ENCODE measurements at places on chromosomes 1 and 21.

GRCh38 chr1:198749279-198749678 lies 110.4 kb downstream of the PTPRC start:
- no peak for DNase-seq

DNA sequence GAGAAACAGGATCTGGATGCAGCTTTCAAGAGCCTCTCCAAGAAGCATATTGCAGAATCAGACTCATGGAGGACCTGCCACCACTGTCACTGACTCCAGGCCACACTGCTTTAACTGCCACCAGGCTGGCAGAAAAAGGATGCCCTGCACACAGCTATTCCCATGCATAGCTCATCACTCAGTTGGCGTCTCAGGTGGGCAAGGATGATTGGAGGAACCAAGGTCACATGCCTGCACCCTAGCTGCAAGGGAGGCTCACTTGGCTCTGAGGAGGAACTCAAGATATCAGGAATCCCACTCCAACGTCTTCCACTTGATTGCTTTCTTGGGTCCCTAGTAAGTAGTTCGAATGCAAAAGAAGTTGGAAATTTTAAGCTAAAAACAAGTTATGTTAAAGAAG lies 19.6 kb upstream of the SPOCD1 start:
- DNase-seq: no peak

GRCh38 chr1:3638027-3638426 lies 11.9 kb downstream of the WRAP73 start:
- DNase-seq: no peak

- DNase-seq: no peak
Observed at GRCh38 chr21:34999397-34999941, 49.6 kb downstream of the RUNX1 start.

GRCh38 chr1:187853505-187853904 lies 1024.8 kb downstream of the PLA2G4A start:
- DNase-seq: no peak

DNA sequence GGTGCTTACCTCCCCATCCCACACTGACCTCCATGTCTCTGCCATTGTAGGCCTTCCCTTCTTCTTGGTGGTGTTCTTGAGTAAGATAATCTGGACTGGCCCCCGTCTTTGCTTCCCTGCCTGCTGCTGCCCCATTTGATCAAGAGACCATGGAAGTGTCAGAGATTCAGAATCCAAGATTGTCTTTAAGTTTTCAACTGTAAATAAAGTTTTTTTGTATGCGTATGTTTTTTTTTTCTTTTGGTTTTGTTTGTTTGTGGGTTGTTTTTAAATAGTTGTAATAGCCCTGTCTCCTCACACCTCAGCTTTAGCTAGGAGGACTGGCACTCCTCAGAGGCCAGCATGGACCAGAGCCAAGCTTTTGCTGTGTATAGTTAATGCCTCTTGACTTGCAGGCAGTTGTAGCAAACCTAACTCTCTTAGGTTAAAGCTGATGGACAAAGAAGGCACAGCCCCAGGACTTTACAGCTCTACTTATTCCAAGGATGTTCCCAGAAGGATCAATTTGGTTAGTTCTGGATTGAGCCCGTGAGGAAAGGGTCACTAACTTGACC lies 5.6 kb upstream of the YBX1 start:
- DNase-seq: no peak

DNA sequence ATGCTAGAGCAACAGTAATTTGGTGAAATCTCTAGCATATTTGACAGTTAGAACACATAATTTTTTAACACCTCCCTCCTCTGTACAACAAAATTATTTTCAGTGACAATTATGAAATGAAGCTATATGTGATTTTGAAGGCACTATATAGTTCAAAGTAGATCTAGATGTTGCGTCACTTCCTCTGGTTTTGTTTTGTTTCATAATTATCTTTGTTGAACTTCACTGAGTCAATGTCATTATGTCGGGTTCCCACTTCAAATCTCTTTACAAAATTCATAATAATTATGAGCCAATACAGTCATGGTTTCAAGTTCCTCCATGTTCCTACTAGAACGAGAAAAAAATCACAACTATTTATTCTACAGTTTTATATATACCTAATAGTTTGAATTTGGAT lies 254.8 kb upstream of the PLXNA2 start:
- no peak for DNase-seq

GRCh38 chr1:84780000-84780716 lies 89.9 kb upstream of the SSX2IP start:
- no peak for DNase-seq

GRCh38 chr1:98468111-98468717 lies 193.3 kb upstream of the SNX7 start:
- peak; percentile 53 for DNase-seq
